ENCODE measurements at places on chromosomes 12 and 14. TPM values are rescaled to one million over a fixed set of nuclear protein-coding genes. Genes with fewer than 3 reads are reported as not detected.

The NFATC4 gene
- total RNA-seq, result 9.5 TPM

The HPD gene
- not detected for total RNA-seq

The KCNA1 gene
- total RNA-seq, result not detected

The MTA1 gene
- 56.9 TPM for total RNA-seq

The BMP4 gene
- total RNA-seq, result not detected

The YBX3 gene
- total RNA-seq, result 186 TPM

The CLEC4A gene
- total RNA-seq, result under 0.01 TPM

The SMOC1 gene
- 4.3 TPM for total RNA-seq

The ESPL1 gene
- 1.1 TPM for total RNA-seq

The EAPP gene
- total RNA-seq, result 44.8 TPM

The PMCH gene
- not detected for total RNA-seq

The BDKRB1 gene
- total RNA-seq, result 0.71 TPM

The SLC2A3 gene
- total RNA-seq, result 4.7 TPM

The KERA gene
- not detected for total RNA-seq

The TAS2R13 gene
- under 0.01 TPM for total RNA-seq

The TPPP2 gene
- not detected for total RNA-seq

The KRT72 gene
- total RNA-seq, result not detected

The PRKAB1 gene
- 14.4 TPM for total RNA-seq

The ZFYVE26 gene
- 15.7 TPM for total RNA-seq

The CABP1 gene
- not detected for total RNA-seq

The PLBD2 gene
- total RNA-seq, result 37.7 TPM

The NPAS3 gene
- total RNA-seq, result not detected

The DDX55 gene
- 22.6 TPM for total RNA-seq

The MAPK1IP1L gene
- total RNA-seq, result 20.2 TPM

The GPR135 gene
- 1.6 TPM for total RNA-seq

The HDAC7 gene
- 8.2 TPM for total RNA-seq

The PAX9 gene
- total RNA-seq, result 8.6 TPM
